A673 (cell line): ENCODE measurements at places on chromosomes 2 and 18.

- DNase-seq, result no peak
Measured at GRCh38 chr2:102369866-102370265, 14.3 kb downstream of the IL18R1 start.

DNA sequence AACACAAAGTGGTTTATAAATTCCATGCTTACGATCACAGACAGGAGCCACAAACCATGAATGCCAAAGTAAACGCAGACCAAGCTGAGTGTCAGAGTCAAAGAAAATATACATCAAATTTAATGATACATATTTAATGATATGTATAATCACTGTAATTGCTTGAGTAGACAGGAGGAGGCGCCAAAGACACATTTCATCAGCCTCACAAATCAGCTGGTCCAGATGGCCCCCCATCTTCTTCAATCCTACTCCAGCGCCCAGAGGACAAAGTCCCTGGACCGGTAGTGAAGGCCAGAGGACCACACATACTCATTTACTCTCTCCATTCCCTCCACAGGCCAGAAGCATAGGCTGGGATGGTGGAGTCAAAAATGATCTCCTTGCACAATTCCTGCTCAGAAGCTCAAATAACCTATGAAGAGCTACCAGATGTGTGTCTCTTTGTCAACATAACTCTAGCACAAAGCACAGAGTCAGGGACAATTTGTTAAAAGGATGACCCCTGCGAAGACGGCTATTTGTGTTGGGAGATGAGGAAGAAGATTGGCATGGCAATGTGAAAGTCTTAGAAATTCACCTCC lies 149.3 kb upstream of the PGAP1 start:
- no peak for DNase-seq

DNA sequence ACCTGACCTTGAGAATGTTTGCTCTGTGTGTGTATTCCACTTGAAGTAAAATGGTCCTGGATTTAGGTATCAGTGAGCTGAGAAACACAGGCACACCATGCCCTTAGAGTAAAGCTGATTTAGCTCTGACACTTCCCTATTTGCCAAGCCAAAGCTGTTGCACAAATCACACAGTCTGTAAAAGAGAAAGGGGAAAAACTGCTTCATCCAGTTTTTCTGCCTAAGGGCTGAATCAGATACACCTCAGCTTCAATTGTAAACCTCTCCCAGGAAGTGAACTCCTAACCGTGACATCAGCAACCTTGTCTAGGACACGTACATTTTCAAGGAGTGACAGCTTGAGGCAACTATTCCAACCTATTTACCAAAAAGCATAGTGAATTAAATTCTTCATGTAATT lies 150.4 kb downstream of the NR4A2 start:
- no peak for DNase-seq

DNA sequence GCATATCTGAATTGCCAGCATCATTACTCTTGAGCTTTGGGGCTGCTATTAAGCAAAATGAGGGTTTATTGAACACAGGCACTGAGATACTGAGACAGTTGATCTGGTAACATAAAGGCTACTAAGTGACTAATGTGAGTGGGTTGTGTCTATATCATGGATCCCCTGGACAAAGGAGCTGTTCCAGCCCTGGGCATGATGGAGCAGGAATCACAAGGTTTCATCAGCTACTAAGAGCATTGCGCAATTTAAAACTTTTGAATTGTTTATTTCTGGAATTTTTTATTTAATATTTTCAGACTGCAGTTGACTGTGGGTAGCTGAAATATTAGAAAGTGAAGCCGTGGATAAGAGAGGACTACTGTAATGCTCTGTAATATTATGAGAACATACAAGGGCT lies 73.5 kb downstream of the MGAT5 start:
- no peak for DNase-seq

DNA sequence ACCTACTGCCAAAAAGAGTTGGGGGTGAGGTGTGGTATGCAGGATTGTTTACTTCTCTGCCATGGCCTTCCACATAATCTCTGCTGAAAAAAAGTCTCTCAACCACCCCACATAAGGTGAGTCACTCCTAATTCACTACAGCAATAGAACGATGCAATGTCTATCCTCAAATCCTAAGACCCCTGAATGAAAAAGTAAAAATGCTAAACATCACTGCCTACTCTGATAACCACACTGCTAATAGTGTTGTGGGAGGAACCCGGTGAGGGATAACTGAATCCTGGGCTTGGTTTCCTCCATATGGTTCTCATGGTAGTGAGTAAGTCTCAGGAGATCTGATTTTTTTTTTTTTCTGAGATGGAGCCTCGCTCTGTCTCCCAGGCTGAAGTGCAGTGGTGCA lies 252.5 kb downstream of the PIEZO2 start:
- DNase-seq, result no peak

DNA sequence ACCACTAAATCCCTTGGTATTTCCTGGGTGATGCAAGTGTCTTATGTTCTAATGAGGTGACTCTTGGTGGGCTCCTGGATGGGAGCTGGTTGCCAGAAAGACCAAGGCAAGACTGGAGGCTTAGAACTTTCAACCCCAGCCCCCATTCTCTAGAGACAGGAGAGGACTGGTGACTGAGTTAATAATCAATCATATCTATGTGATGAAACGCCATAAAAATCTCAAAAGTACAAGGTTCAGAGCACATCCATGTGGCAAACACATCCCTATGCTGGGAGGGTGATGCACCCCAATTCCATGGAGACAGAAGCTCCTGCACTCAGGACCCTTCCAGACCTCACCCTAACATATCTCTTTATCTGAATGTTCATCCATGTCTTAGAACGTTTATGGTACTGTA lies 139.5 kb upstream of the LINC00305 start:
- DNase-seq, result peak; percentile 5

DNA sequence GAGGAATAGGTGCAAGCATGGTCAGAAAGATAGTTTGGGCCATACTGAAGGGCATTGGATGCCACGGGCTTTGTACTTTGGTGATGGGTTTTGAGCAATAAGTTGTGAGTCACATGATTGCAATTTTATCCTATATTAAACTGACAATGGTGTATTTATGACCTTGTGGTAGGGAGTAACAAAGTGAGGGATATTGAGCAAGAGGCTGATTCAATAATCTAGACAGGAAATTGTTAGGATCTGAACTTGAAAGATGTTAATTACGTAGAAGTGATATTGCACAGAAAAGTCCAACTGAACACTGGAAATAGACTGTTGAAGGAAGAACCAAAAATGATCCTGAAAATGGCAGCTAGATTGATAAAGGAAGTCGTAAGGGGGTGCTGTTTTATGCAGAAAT lies 46.6 kb upstream of the TCF4 start:
- peak; percentile 91 for DNase-seq

DNA sequence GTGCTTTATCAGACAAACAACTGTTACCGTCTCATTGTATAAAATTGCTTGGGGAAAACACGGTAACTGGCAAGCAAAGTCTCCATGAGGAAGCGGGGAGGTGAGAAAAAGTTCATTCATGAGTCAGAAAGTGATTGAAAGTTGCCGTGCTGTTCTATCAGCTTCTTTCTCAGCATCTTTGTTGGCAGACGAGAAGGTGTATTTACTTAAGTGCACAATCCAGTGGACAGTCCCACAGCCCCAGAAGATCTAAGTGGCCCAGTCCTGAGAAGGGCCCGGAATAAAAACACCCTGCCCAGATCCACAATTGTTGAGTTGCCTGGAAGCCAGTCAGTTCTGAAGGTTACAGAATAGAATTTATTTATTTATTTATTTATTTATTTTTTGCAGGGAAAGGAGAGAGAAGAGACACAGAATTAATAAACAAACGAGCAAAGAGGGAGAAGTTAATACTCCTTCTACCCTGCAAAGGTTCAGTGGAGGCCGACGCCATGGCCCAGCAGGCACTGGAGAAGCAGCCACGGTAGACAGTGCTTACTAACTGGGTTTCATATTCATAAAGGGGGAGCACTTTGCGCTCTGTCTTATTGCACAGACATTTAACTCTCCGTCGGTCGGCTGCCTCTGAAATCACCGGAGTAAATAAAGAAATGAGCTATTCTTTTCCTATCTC lies 676.0 kb upstream of the SALL3 start:
- no peak for DNase-seq

DNA sequence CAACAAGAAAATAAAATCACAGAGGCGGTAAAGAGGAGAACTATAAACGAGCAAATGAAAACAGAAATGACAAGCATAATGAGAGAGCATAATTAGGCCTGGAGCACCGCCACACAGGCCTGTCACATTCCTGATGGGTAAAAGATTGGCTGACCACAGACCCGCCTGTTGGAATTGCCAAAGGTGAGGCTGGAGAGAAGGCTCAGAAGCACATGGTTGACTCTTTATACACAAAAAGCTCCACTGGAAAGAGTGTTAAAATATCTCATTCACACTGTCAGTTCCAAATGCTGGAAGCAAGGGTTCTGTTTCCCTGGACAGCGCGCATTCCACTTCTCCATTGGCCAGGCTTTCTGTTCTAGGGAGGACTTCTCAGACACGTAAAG lies 5.9 kb upstream of the LGALSL start:
- no peak for DNase-seq

GRCh38 chr2:167939514-167940345 lies 307.7 kb downstream of the STK39 start:
- peak; percentile 17 for DNase-seq

DNA sequence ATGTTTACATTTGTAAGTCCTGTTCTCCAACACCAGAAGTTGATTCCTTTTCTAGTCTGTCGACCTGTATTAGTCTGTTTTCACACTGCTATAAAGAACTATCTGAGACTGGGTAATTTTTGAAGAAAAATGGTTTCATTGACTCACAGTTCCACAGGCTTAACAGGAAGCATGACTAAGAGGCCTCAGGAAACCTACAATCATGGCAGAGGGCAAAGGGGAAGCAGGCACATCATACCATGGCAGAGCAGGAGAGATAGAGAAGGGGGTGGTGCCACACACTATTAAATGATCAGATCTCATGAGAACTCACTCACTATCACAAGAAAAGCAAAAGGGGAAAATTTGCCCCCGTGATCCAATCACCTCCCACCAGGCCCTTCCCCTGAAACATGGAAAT lies 112.8 kb upstream of the MAP3K20 start:
- peak; percentile 67 for DNase-seq

- no peak for DNase-seq
Measured at GRCh38 chr2:54683596-54683995, 39.9 kb upstream of the EML6 start.

DNA sequence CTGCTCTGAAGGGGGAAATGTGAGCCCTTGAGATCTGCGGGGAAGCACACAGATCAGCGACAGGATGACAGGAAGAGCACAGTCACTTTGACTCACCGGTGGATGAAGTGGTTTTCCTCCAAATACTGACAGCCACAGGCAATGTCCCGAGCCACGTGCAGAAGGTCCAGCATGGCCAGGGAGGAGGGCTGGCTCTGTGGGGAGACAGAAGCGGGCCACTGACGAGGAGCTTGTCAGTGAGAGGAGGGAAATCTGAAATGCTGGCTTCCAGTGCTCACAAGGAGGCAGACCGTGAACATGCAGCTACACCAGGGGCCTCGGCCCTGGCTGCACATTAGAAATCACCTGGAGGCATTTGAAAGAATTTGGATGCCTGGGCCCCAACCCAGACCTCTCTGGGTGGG lies 98.7 kb downstream of the CLIP4 start:
- no peak for DNase-seq

- DNase-seq, result no peak
Measured at GRCh38 chr18:2840521-2840920, 6.3 kb upstream of the EMILIN2 start.
